ENCODE measurements at places on chromosomes 1 and 21. TPM values are rescaled to one million over a fixed set of nuclear protein-coding genes. Genes with fewer than 3 reads are reported as not detected.

- no peak for DNase-seq
Observed at GRCh38 chr1:47569681-47570470, 132.0 kb downstream of the FOXD2 start.

- no peak for DNase-seq
Observed at GRCh38 chr1:28865997-28866650, 48.2 kb upstream of the EPB41 start.

DNA sequence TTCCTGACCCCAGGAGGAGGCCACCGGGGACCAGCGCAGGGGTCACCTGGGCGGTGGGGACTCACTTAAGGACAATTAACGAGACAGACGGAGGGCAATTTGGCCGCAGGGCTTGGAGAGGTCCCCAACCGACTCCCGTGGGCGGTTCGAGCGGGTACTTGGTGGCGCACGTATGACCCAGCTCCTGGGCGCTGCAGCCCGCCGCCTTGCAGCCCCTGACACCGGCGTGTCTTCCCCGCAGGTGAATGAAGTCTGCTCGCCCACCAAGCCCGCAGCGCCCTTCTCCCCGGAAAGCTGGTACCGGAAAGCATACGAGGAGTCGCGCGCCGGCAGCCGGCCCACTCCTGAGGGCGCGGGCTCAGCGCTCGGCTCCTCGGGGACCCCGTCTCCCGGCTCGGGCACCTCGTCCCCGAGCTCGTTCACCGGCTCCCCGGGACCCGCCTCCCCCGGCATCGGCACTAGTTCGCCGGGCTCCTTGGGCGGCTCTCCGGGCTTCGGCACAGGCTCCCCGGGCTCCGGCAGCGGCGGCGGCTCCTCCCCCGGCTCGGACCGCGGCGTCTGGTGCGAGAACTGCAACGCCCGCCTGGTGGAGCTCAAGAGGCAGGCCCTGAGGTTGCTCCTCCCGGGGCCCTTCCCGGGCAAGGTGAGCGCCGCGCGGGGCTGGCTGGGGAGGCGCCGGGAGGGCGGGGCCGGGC is 1.4 kb downstream of the KIF26B start:
- peak; percentile 73 for DNase-seq

DNA sequence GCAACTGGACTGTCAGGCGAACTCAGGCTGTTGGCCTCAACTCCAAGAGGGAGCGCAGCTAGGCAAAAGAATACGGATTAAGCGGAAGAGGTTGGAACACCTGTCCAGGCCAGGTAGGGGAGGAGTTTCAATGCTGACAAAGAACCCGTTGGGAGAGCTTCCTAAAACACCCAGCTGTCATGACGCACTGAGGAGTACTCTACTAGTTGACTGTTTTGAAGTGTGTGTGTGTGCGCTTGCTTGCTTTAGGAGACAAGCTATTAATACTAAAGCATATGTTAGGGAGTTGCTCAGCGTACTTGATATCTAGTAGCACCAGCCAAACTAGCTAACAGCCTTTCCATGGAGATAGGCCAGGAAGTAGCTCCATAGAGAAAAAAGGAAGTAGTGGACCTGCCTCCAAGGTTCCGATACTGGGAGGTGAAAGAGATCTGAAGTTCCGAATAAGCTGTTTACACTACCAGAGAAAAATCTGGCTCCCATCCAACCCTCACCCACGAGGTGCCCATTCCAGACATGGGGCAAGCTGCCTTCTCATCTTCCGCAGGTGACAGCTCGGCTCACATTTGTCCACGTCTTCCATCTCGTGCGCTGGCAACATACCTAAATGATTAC is 974 bp upstream of the FNBP1L start:
- peak; percentile 62 for DNase-seq

DNA sequence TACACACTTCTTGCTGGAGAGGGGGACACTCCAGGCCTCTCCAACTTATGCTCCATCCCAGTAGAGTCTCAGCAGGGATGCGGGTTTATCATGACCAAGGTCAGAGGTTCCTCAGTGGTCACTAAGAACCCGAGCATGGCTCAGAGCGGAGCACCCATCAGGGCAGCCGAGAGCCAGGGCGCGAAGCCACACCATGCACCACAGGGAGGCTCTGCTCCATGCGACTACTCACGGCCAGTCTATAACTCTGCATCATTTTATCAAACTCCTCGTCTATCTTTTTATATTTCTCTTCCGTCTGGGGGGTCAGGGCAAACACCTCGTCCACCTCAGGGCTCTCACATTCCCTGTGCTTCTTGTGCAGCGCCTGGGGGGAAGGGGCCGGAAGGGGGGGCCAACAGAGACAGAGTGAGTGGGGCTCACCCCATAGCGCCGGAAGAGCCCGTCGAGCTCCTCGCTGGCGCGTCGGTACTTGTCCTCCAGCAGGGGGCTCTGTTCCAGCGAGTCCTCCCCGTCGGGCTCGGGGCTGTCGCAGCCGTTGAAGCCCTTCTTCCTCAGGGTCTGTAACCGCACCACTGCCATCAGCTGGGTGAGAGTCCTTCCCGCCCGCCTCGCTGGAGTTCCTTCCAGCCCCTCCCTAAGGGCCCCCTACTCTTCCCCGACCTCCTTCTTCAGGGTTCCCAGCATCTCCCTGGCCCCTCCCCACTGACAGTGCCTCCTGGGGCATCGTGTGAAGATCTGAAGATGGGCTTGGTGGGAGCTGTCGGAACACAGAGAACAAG is 20.0 kb downstream of the MEF2D start:
- peak; percentile 82 for DNase-seq

GRCh38 chr1:26045722-26046245 is at the start of gene SLC30A2:
TSS of gene SLC30A2 (minus strand) at chr1:26046118. CDS start at chr1:26045896, 222 bp downstream.
- no peak for DNase-seq

LMOD1 gene
- total RNA-seq = not detected

GRCh38 chr1:8443558-8444194 is 125.8 kb downstream of the SLC45A1 start:
- no peak for DNase-seq

DNA sequence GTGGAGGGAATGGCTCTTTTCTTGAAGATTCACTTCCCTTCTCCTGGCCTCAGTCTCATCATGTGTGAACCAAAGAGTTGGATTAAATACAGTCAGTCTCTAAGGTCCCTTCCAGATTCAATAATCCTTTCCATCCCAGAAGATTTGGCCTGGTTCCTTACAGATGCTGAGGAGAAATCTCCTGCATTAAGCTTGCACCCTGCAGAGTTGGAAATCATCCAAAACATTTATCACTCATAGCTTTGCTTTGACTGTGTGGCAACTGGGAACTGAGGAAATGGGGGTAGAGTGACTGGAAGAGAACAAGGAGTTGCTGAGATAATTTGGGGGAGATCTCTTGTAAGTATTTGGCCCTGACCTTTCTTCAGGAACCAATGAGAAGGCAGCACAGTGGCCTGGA is 220.5 kb upstream of the SGIP1 start:
- DNase-seq = no peak

GRCh38 chr1:244952940-244953339 is 88.6 kb upstream of the HNRNPU start:
- no peak for DNase-seq

DNA sequence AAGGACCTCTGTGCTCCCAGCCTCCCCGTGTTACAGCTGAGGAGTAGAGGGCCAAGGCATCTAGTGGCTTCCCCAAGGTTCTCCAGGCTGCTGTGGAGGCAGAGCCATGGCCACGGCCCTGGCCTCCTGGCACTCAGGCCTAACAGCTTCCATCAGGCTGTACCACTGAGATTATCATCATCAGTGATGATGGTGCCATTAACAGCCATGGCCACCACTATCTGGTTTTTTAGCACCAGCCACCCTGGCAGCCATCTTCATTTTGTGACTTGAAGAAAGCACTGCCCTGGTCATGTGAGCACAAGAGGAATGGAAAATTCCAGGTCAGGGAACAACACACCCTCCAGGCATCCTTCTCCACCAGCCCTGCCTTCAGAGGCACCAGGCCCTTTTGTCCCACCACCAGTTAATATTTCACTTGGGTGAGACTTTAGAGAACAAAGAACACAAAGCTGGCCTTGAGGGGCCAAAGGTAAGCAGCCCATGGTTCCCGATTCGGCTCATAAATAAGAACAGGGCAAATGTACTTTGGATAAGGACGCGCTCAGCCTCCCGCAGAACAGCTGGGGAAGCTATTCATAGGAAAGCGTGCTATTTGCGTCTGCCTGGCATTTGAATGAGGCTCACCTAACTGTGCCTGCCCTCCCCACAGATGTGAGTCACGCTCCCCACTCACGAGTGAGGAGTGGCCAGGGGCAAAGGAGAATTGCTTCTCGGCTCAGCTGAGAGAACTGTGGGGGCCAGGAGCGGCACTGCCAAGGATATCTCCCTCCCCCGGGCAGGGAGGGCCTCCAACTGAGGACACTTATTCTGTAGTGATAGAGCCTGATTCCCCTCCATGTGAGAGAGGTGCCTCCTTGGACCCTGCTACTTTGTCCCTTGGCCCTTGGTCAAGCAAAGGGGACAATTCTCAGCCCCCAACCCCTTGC is 95.6 kb downstream of the CD58 start:
- DNase-seq = no peak

GPR3 gene
- not detected for total RNA-seq

KLHDC8A gene
- not detected for total RNA-seq

- DNase-seq = peak; percentile 77
Observed at GRCh38 chr1:110783292-110783918, 89.5 kb upstream of the CD53 start.

DISP1 gene
- total RNA-seq = 5.4 TPM

DNA sequence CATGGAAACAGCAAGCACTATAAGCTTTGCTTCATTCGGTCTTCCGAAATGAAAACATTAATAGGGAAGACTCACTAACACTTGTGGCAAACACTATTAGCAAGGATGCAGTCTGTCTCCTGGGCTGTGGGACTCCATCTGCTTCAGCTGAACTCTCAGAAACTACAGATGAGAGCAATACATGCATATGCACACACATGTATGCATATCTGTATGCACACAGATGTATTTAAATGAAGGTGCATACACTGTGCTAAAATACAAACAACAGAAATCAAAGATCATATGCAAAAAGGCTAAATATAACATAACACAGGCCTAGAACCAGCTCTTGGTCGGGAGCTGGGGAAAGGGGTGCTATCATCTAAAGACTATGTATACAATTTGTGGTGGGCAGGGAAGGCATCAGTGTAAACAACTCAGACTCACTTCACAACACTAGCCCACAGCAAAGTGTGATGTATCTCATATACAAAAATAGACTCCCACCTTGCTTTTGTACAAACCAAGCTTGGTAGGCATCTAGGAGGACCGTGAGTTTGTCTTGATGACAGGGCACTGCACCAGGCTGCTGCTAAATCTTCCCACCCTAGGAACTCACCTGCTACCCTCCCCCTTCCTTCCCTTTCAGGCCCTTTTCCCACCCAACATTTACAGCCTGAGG is 32.8 kb downstream of the CDC7 start:
- no peak for DNase-seq

- no peak for DNase-seq
Observed at GRCh38 chr1:214233856-214234634, 46.9 kb upstream of the SMYD2 start.

GRCh38 chr1:8870616-8871538 is 7.6 kb downstream of the ENO1 start:
- DNase-seq = no peak

GRCh38 chr1:159161001-159161718 is 10.3 kb upstream of the CADM3 start:
- peak; percentile 55 for DNase-seq

DNA sequence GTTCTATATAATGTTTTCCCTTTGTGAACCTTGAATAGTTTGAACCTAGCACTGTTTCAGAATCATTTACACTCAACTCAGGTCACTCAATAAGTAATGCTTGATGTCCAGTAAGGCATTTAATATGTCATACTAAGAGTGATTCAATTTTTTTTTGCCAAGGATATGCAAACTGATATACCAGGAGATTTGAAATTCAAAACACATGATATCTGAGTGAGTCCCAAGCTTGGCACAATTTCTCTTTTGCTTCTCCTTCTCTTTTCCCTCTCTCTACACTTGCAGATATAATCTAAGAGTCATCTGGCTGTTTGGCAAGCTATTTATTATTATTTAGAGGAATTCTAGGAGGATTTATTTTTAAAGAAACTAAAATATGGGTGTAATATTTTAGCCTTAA is 61.6 kb upstream of the SPAG17 start:
- no peak for DNase-seq

RAB7B gene
- not detected for total RNA-seq

CFAP107 gene
- total RNA-seq = not detected

TRNP1 gene
- not detected for total RNA-seq

- no peak for DNase-seq
Observed at GRCh38 chr1:223707256-223708000, 4.9 kb upstream of the CAPN2 start.

GRCh38 chr1:19351873-19352272 is 39.7 kb downstream of the SLC66A1 start:
- DNase-seq = no peak

GRCh38 chr1:34770891-34771504 is 10.0 kb upstream of the GJB3 start:
- DNase-seq = no peak

- no peak for DNase-seq
Observed at GRCh38 chr1:12697397-12697796, 18.5 kb upstream of the AADACL3 start.

GRCh38 chr1:81068726-81069125 is 732.0 kb upstream of the ADGRL2 start:
- no peak for DNase-seq

- DNase-seq = no peak
Observed at GRCh38 chr1:33624261-33624990, 152.0 kb downstream of the ZSCAN20 start.

DNA sequence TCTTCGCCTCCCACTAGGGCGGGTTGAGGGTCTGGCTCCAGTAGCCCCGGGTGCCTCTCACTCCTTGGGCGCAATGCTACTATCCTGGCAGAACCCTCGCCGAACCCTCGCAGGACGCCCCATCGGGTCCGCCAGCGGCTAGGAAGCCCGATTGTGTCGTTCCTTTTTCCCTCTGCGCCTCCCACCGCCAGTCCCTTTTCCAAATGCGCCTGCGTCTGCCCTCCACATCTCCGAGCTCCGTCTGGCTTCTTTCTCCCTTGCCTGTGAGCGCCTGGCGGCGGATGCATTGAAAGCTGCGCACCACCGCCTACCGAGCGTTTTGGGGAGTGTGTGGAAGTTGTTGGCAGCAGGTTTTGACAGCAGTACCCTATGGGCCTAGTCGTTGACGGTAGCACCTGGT is 1.0 kb upstream of the DIRAS3 start:
- no peak for DNase-seq

Measured in naive thymus-derived CD8-positive, alpha-beta T cell (primary cell).